ENCODE measurements at places on chromosomes 5 and 9.

DNA sequence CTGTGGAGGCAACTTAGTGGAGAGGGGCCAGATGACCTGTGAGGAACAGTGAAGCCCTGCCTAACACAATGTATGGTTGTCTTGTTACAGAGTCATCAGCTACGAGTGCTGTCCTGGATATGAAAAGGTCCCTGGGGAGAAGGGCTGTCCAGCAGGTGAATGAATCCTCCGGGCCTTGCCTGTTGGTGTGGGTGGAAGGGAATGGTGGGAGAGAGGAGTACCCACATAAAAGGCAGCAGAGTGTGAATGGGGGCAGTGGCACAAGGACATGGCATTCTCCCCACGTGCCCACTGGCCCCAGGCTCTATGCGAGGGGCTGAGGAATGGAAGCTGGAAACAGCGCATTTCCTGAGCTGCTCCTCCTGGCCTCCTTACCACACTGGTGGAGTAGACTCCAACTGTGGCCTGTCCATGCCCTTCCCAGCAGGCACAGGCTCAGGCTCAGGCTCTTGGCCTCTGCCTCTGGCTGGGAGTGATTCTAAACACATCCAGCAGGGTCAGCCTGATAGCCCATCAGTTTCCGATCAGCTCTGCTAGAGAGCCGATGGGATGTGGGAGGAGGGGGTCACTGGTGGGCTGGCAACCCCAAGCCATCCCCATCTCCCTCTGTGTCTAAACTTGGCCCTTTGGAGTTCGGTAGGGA lies 15.3 kb downstream of the TGFBI start:
- no peak for DNase-seq

GRCh38 chr9:19380826-19381075 lies 715 bp upstream of the RPS6 start:
- no peak for DNase-seq

- no peak for DNase-seq
Observed at GRCh38 chr5:176400382-176401156, 12.0 kb downstream of the HIGD2A start.

DNA sequence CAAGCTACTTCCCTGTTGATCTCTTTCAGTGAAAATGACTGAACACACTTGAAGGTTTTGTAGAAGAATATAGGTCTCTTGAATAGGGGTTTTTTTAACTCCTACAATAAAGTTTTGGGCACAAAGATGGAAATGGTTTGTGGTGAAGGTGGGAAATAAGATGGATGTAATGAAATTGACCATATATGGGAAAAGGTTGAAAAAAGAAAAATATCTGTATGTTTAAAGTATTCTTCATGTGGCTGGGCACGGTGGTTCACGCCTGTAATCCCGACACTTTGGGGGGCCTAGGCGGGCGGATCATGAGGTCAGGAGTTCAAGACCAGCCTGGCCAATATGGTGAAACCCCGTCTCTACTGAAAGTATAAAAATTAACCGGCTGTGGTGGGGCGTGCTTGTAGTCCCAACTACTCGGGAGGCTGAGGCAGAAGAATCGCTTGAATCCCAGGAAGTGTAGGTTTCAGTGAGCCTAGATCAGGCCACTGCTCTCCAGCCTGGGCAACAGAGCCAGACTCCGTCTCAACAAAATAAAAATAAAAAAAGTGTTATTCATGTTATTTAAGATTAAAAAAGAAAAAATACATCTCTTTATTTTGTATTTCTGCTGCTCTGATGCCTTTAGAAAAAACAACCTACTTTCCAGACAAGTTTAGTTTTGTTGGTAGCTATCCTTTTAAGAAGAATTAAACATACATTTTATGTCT lies 2.2 kb downstream of the RBM27 start:
- DNase-seq: no peak

- peak; percentile 49 for DNase-seq
Observed at GRCh38 chr5:79689541-79690466, at the start of gene CMYA5. CMYA5 (plus strand) TSS chr5:79689836; CDS start chr5:79689908, 72 bp downstream.

- DNase-seq: peak; percentile 16
Observed at GRCh38 chr5:139910901-139911300, 115.3 kb downstream of the PSD2 start.

GRCh38 chr5:81849770-81850367 lies 99.0 kb upstream of the SSBP2 start:
- no peak for DNase-seq

- no peak for DNase-seq
Observed at GRCh38 chr5:160460377-160461049, 38.9 kb downstream of the PTTG1 start.

GRCh38 chr9:16304301-16304700 lies 566.2 kb downstream of the BNC2 start:
- no peak for DNase-seq

DNA sequence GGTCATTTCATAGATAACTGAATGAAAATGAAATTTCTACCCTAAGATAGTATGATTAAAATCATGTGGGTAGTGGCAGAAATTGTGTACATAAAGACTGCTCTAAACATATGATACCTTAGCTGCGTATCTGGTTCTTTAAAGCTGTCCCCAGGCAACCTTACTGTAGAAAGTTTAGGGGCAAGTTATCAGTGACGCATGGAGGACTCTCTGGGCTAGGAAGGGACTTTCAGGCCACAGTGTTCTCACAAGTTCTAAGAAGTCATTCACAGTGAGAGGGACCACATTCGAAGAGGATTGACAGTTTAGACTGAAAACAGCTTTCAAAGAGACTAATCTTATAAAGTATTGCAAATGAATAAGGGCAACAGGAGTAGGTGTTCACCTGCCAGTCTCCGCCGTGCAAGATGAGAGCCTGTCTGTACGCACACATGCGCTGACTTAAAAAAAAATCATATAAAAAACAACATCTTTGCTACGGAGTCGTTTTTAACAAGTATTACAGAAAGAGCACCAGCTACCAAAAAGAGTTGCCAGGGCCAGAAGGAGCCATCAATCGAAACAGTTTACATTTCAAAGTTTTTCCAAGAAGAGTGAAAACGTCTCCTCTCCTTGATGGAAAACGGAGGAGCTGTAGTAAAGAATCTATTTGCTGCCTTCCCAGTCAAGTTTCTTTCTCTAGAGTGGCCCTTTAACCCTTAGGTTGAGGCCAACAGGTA lies 146.3 kb downstream of the CETN3 start:
- DNase-seq: no peak

DNA sequence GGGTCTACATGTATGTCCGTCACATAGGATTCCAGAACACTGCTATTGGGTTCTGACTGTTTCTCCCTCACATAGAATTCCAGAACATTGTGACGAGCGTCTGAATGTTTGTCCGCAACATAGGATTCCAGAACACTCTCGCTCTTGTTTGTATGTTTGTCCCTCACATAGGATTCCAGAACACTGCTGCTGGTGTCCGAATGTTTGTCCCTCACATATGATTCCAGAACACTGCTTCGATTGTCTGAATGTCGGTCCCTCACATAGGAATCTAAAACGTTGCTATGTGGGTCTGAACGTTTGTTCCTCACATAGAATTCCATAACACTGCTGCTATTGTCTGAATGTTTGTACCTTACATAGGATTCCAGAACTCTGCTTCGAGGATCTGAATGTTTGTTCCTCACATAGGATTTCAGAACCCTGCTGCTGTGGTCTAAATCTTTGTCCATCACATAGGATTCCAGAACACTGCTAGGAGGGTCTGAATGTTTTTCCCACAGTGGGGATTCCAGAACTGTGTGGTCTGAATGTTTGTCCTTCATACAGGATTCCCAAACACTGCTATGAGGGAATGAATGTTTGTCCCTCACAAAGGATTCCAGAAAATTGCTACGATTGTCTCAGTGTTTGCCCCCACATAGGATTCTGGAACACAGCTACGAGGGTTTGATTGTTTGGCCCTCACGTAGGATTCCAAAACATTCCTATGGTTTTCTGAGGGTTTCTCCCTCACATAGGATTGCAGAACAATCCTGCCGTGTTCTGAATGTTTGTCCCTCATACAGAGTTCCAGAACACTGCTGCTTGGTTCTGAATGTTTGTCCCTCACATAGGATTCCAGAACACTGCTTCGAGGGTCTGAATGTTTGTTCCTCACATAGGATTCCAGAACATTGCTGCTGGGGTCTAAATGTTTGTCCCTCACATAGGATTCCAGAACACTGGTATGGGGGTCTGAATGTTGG lies 220.5 kb downstream of the FOXD4L6 start:
- peak; percentile 32 for DNase-seq

DNA sequence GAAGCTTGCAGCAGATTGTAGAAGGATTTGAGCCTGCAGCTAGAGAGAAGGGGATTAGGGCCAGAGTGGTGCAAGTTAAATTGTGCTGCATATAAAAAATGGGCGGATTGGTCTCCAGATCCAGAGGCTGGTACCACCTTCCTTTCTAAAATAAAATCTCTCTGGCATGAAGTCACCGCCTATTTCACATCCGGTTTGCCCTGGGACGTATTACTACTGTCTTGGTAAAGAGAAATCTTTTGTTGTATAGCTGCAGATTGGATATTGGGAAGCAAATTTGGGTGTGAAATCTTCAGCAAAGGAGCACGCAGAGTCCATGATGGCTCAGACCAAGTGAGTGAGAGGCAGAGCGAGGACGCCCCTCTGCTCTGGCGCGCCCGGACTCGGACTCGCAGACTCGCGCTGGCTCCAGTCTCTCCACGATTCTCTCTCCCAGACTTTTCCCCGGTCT lies at the start of gene GABRA1:
Gene GABRA1, plus strand, starts transcription at position 180 of the 451 bp plus-strand sequence. CDS start 2,691 bp downstream, outside the sequence.
- no peak for DNase-seq

GRCh38 chr9:23232831-23233230 lies 593.2 kb downstream of the ELAVL2 start:
- DNase-seq: no peak

GRCh38 chr5:56384186-56384585 lies 151.1 kb upstream of the ANKRD55 start:
- no peak for DNase-seq

DNA sequence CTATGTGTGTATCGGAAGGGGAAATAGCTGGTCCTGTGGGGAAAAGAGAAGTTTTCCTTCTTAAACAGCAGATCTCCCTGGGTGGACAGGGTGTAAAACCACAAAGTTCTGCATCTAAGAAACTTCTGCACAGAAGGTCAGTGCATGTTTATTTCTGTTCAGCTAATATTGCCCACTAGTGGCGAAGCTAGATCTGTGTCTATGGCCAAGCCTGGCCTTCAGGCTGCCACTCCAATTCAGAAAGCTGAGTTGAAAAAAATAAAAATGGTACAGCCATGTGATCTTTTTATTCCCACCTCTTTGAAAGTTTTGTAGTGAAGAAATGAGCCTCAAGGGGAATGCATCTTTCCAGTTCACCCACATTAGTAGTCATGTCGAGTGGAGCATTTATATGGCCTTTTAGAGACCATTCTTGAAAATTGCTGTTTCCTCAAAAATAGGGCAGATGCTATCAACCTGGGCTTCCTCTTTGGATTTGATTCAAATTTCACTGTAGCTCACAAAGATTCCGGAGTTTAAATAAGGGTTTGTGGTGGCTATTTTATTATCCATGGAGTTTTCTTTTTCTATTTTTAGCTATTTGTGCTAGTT lies 488.0 kb downstream of the PRELID2 start:
- no peak for DNase-seq

- peak; percentile 79 for DNase-seq
Observed at GRCh38 chr5:108381350-108381953, 446 bp downstream of the FBXL17 start.

DNA sequence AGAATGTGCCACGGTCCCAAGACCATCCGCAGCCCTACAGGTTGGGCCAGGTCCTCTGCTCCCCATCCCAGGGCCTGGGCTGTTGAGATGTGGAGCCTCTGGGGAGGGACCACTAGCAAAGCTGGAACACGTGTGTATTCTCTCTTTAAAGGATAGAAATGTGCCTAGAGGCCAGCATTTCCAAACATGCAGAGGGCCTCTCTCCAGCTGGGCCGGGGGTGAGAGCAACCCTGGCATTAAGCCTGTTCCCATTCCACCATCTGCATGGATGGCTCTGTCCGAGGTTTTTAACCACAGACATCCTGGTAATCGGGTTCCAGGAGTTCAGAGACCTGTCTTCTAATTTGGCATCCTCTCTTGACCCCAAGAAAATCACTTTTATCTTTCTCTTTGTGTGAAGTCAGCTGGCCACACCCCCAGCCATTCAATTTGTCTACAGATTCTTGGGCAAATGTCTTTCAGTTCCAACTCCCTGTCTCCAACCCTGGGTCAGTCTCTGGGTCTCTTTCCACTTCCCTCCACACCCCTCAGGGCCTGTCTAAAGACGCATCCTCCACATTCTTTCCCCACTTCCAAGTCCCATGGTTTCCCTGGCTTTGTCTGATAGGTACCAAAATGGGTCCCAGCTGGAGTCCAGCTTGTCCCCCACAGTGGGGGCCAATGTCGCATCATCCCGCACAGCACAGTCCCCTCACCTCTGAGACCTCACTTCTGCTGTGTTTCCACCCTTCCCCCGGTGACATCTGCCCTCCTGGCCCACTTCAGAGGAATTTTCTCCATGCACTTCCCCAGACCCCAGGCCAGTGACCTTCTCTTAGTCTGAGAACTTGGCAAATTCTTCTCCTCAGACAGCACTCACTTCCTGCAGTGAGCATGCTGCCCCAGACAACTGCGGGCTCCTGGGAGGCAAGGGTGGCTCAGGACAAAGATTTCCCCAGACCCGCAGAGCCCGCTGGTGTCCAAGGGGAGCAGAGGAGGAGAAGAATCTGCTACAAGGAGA lies 56.8 kb downstream of the PTPDC1 start:
- no peak for DNase-seq

DNA sequence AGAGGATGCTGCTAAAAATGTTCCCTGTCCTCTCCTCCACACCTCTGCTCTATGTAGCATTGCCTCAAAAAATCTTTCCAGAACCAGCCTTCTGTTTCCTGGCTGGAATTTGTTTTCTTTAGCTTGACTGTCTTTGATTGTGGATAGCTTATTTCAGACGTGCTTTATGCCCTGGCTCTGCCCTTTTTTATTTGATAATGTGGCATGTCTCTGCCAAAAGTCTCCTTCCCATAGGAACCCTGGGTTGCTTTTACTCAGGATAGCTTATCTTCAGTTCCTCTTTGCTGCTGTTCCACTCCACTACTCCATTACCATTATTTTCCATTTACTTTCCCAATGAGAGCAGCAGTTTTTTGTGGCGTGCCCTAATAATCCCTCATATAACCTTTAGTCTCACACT lies 885 bp upstream of the TMEM252 start:
- DNase-seq: no peak

- DNase-seq: no peak
Observed at GRCh38 chr9:70382709-70383605, 31.5 kb downstream of the KLF9 start.

DNA sequence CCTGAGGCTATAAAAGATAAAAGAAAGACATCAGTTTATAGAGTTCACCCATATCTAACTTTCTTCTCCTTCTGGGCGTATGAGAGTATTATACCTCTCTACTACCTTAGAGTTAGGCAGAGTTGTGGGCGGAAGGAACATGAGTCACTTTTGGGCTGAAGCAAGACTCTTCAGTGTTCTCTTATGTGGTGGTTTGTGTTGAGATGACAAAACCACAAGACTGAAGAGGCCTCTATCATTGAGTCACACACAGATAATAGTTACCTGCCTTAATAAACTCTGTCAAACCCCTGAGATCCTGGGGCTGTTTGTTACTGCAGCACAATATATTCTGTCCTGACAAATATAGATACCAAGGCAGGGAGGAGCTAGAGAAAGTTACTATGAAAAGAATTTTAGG lies 184.2 kb downstream of the EFNA5 start:
- no peak for DNase-seq

- no peak for DNase-seq
Observed at GRCh38 chr5:67686746-67687145, 490.1 kb upstream of the CD180 start.

Measured in liver (tissue), 10 donors.